ENCODE measurements at places on chromosomes 12 and 14.

DNA sequence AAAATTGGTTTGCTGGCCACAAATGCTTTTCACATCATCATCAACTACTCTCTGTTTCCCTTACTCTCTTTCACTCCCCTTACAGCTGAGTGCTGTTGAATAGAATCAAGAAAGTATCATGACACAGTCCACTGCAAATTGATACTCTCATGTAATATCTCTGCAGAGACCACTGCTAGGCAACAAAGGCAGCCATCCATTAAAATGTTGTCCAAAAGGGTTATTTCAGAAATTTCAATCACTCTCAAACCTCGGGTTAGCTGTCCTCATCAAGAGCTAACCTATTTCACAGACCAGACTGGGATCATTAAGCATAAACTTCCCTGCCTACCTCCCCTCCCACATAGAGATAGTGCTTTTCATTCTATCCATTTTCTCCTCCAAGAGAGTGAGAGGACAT is 186.7 kb downstream of the PLCZ1 start:
- no peak for DNase-seq

DNA sequence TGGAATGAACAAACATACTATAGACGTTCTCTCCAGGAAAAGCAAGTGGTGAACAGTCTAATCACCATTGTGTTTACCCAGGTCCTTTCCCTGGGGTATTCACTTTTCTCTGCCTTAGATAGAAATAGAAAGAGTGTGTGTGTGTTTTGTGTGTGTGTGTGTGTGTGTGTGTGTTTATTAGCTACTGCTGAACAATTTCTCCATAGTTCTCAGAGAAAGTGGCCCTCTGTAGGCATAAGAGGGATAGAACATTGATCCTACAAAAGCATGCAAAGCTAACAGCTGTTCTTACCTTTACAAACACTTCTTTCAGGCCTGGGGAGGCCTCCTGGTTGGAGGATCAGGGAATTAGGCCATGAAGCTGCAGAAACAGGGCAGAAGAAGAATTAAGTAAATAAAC is 665.7 kb upstream of the TBX3 start:
- DNase-seq: no peak

DNA sequence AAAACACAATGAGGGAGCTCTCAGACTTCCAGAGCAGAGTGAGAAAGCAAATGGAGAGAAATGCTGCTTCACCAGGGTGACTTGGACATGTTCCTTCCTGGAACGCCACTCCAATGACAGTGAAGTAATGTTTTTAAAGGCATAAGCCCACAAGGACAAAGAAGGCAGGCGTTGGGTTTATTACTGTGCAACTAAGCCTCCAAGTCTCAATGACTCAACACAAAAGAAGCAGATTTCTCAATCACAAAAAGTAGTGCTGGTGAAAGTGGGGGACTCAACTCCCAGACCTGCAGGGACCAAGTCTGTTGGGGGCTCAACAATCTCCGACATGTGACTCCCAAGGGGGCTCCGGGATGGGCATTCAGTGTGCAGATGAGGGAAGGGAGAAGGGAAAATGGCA is 505.2 kb downstream of the BCL11B start:
- DNase-seq: no peak

DNA sequence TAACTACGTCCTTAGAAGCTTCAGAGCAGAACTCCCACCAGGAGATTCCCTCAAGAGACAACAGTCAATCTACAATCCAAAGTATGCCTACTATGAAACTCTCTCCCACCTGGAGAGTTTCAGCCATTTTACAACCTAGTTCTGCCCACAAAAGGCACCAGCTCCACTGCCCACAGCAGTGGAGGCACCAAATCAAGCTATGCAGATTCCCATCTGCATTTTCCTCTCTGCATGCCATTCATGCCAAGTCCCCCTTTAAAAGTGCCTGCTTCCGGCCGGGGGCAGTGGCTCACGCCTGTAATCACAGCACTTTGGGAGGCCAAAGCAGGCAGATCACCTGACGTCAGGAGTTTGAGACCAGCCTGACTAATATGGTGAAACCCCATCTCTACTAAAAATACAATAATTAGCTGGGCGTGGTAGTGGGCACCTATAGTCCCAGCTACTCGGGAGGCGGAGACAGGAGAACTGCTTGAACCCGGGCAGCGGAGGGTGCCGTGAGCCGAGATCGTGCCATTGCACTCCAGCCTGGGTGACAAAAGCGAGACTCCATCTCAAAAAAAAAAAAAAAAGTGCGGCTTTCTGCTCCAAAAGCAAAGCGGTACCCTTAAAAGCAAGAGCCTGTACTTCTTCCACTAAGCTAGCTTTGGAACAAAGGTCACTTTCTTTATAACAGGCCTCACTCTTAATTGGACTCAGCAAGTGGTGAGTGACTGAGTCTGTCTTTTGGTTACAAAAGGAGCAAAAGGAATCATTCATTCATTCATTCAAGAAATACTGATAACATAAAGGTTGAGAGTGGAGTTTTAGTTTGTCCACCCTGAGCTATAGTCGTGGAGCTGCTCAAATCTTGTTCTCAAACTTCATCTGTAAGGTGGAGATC is 10.1 kb upstream of the DLGAP5 start:
- no peak for DNase-seq

DNA sequence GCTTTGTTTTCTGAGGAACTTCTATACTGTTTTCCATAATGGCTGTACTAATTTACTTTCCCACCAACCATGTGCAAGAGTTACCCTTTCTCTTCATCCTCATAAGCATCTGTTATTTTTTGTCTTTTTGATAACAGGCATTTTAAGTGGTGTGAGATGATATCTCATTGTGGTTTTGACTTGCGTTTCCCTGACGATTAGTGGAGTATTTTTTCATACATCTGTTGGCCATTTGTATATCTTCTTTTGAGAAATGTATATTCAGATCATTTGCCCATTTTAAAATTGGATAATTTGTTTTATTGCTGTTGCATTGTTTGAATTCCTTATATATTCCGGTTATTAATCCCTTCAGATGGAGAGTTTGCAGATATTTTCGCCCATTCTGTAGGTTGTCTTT is 10.2 kb upstream of the HMGA2 start:
- DNase-seq: no peak

DNA sequence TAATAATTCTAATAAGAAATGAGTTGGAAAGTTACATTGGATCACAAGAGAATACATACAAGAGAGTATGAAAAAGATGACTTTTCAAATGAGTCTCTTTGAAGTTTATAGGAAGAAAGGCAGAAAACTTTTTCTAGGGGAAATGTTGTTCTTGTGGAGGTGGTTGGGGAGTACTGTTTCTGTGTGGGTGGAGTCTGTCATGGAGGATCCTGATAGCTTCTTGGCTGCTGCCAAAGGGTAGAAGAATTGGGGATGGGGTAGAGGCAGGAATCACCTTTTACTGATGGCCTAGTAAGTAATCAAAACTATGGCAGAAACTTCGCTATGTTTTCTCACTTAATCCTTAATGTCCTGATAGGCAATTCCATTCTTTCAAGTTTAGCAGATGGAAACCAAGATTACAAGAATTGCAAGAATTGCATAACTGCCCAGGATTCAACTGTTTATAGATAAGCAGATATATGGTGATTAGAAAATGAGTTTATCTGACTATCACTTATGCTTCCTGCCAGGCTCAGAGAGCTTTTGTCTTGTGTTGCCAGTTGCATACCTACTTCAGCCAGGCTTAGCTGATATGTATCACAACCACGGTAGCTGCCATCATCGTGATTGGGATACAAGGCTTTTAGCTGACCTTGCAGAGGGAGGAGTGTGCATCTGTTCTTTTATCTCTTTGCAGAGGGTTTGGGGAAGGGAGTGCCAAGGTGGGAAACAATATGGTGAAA is 463.9 kb downstream of the TMTC2 start:
- no peak for DNase-seq

All from NCI-H1694 (cell line).